ENCODE measurements at places on chromosomes 5 and 9. TPM values are rescaled to one million over a fixed set of nuclear protein-coding genes. Genes with fewer than 3 reads are reported as not detected.

CDX1 gene
- not detected for total RNA-seq

CFAP157 gene
- not detected for total RNA-seq

TMEM141 gene
- 71.4 TPM for total RNA-seq

PCDH1 gene
- 16.1 TPM for total RNA-seq

AQP7 gene
- total RNA-seq: 150 TPM

RUFY1 gene
- 21.5 TPM for total RNA-seq

WDR38 gene
- total RNA-seq: not detected

RALGPS1 gene
- 18.9 TPM for total RNA-seq

BBLN gene
- total RNA-seq: 52.5 TPM

IL33 gene
- 27.1 TPM for total RNA-seq

SH3GL2 gene
- 7.3 TPM for total RNA-seq

NR4A3 gene
- total RNA-seq: 6.2 TPM

UNC5A gene
- total RNA-seq: not detected

PCDHB3 gene
- total RNA-seq: 0.77 TPM

OR1Q1 gene
- not detected for total RNA-seq

GTF3C4 gene
- 8.4 TPM for total RNA-seq

CHSY3 gene
- 0.85 TPM for total RNA-seq

All from left ventricle myocardium inferior (tissue), 1 donor.